HFFc6 (cell line): ENCODE measurements at places on chromosomes 4 and X. TPM values are rescaled to one million over a fixed set of nuclear protein-coding genes. Genes with fewer than 3 reads are reported as not detected.

LONRF3 gene
- total RNA-seq = not detected in 3 replicates

SULT1E1 gene
- not detected in 3 replicates for total RNA-seq

STBD1 gene
- 3.2 and 5.6 TPM in 2 replicates for total RNA-seq

UCHL1 gene
- 349 to 485 TPM (median 359 TPM) in 3 replicates for total RNA-seq

UGT2B15 gene
- not detected in 3 replicates for total RNA-seq

FGF5 gene
- 248 to 545 TPM (median 339 TPM) in 3 replicates for total RNA-seq

SATL1 gene
- not detected in 2 replicates for total RNA-seq

- DNase-seq = no peak
Observed at GRCh38 chr4:92304606-92305005, 840 bp downstream of the GRID2 start.

- no peak for DNase-seq
Observed at GRCh38 chrX:69995362-69996112, 54.2 kb downstream of the AWAT2 start.

GRCh38 chr4:92064574-92064973 lies 239.2 kb upstream of the GRID2 start:
- DNase-seq = no peak

- DNase-seq = no peak
Observed at GRCh38 chrX:42495139-42495538, 282.8 kb downstream of the PPP1R2C start.

DNA sequence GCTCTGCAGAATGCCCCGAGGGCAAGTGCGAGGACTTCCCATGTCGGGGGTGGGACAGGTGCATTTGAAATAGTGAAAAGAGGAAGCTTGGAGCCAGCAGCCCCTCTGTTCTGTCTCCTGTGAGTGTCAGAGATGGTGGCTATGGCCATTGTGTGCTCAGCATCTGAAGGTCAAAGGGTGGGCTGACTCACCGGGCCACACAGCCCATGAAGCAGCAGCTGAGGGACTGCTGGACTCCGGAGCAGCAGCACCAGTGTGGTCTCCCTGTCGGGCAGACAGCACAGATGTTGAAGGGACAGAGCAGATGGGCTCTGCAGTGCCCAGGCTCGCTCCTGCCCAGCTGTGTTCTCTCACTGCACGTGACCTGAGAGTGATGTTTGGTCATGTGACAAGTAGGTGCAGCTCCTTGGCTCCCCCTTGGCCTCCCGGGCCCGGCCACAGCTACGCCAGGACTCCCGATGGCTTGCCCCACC lies 53.5 kb downstream of the TBC1D14 start:
- no peak for DNase-seq

DNA sequence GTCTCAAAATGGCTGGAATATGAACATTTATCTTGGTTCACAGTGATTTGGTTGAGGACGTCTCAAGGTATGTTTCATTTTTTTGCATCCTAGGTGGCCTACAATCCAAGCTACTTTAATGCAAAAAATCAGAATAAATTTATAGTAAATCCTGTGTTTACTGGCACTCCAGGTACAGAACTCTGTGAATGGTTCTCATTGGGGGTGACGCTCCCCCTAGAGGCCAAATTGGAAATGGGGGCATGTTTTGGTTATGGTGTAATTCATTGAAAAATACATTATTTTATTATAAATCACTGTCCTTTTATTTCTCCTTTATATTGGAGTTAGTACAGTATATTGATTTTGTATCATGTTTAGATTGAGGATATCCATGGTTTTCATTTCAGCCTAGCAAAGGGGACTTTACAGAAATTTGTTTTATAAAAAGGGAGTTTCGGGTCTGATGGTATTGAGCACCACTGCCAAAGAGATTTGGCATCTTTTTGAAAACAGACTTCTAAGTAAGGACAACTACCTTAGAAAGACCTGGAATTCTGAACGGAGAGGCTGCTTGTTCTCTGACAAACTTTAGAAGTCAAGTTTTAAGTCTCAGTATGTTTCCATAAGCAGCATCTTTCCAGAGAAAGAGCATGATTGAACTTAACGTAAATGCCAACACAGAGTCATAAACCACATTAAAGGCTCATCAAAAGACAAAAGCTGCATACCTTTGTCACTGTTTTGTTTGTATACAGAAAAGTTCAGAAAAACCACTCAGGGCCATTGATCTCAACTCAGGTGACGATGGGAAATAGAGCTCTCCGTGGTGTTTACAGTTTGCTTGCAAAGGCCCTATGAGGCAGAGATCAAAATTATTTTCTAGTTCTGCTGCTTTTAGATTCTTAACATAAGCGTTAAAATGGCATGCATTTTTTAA lies 19.4 kb downstream of the MTM1 start:
- DNase-seq = no peak

DNA sequence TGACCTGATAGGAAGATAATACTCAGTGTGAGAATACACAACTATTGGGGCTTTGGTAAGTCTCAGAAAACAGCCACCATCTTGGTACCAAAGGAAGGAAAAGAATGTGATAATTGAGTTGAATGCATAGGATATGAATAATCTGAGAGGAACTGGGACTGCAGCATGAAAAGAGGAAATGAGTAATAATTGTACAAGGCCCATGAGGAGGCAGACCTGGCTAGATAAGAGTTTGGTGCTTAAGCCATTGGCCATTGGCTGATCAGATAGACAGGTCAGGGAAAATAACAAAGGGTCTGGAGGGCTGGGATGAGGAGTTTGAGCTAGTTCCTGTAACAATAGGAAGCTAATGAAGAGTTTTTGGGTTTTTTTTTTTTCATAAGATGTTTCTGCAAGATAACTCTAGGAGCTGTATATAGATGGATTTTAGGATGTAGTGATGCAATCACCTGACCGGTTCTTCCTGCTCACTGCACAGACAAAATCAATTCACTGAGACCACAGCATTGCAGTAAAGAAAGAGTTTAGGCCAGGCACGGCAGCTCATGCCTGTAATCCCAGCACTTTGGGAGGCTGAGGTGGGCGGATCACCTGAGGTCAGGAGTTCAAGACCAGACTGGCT lies 5.3 kb upstream of the TRMT2B start:
- DNase-seq = peak; percentile 58

- no peak for DNase-seq
Observed at GRCh38 chrX:39984191-39984956, 113.4 kb downstream of the BCOR start.

- DNase-seq = no peak
Observed at GRCh38 chrX:148270499-148270898, 229.9 kb upstream of the AFF2 start.

- DNase-seq = no peak
Observed at GRCh38 chr4:145525291-145525740, 43.7 kb downstream of the SMAD1 start.

DNA sequence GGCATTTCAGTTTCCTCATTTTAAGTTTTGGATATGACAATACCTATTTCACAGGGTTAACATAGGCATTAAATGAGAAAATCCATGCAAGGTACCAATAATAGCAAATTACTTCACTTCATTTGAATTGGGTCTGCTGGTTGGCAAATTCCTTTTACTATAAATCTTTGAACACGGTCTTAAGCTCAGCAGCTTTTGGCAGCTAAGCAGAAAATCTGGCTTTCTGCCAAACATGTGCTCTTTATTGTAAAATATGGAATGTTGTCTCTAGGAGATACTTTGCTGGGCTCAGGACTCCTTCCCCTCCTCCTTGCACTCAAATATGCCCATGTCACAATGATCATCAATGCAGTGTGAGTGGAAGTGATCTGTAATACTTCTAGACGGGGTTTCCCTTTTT lies 16.8 kb upstream of the DMP1 start:
- no peak for DNase-seq

- no peak for DNase-seq
Observed at GRCh38 chrX:14607446-14607985, 78.2 kb downstream of the GLRA2 start.

- peak; percentile 19 for DNase-seq
Observed at GRCh38 chr4:2800691-2801596, 8.1 kb downstream of the SH3BP2 start.

GRCh38 chr4:5128569-5128968 lies 77.3 kb downstream of the STK32B start:
- no peak for DNase-seq

- DNase-seq = no peak
Observed at GRCh38 chr4:11866391-11866790, 437.7 kb upstream of the HS3ST1 start.

DNA sequence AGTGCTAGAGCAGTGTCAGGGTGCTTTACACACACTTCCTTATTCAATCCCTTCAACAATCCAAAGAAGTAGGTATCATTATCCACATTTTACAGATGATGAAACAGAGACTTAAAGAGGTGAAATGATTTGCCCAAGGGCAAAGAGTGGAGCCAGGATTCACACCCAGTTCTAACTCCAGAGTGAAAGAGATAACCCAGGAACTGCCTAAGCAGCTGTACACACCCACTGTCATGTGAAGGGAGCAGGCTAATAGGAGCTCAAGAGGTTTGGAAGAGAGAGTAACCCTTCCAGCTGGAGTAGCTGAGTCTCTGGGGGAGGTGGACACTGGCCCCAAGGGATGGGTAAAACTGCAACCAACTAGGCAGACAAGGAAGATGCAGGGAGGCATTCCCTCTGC lies 92.5 kb downstream of the FBXL5 start:
- DNase-seq = no peak

DNA sequence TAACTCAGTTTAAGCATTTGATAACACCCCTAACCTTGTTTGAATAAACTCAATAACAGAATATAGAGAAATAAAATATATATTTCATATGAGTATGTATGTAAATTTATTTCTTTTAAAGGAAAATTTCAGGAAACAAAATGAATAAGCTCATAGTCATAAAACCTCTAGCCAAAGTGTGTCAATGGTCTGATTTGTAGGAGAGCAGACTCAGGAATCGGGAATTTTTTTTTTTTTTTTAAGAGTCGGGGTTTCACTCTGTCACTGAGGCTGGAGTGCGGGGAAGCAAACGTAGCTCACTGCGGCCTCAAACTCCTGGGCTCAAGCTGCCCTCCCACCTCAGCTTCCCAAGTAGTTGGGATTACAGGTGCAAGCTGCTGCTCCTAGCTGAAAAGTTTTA lies 2.4 kb downstream of the PKD2 start:
- no peak for DNase-seq

- no peak for DNase-seq
Observed at GRCh38 chr4:103773691-103774231, 54.0 kb upstream of the TACR3 start.

DNA sequence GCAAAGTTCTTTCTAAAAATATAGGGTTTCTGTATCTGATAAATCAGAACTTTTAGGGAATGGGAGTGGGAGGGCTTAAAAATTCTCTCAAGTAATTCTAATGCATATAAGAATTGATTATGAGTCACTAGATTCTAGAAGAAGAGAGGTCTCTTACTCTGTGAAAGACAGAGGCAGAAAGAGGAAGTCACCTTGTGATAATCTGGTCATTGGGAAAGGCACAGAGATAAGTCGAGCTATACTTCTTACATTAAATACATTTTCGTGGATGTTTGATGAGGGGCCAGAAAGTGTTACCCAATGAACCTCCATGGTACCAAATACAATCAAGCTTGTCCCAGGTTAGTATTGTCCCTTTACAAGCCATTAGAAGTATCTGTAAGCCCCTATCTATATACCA lies 134.4 kb downstream of the MAD2L1 start:
- DNase-seq = no peak

DNA sequence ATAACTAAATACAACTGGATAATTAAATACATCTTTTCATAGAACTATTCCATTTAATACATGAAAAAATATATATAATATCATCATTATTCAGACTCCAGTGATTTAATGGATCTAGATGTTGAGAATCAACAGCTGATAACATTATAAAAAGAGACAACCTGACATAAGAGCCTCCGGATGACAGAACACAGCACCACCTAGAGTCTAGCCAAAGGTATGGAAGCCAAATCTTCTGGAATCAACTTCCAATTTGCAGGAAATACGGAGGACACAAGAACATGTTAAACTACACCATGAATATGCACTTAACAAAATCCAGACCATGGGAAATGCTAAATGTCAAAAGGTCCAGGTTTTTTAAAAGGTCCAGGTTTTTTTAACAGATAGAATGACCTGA lies 55.0 kb downstream of the LRBA start:
- peak; percentile 11 for DNase-seq

DNA sequence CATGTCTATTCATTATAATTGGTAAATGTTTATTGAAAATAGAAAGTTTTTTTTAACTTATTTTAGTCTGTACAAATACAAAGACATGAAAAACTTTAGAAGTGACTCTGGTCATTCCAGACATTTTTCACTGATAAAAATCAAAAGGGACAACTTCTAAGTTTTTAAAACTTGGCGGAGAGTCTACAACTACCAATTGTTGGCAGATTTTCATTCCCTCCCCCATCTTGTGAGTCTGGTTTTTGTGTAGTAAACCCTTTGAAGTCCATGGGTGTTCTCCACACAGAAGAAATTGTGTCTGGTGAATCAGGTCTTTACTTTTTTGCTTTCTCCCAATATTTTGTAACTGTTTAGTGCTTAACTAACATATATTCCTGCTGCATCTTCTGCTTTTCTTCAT lies 336.5 kb downstream of the PDGFC start:
- no peak for DNase-seq

GRCh38 chrX:38891641-38892413 lies 90.6 kb downstream of the MID1IP1 start:
- peak; percentile 12 for DNase-seq

- DNase-seq = peak; percentile 6
Observed at GRCh38 chrX:2819345-2820135, 9.2 kb upstream of the GYG2 start.

- no peak for DNase-seq
Observed at GRCh38 chr4:163535657-163536056, 41.2 kb downstream of the TMA16 start.

GRCh38 chr4:132114885-132115284 lies 1034.2 kb upstream of the PCDH10 start:
- no peak for DNase-seq

DNA sequence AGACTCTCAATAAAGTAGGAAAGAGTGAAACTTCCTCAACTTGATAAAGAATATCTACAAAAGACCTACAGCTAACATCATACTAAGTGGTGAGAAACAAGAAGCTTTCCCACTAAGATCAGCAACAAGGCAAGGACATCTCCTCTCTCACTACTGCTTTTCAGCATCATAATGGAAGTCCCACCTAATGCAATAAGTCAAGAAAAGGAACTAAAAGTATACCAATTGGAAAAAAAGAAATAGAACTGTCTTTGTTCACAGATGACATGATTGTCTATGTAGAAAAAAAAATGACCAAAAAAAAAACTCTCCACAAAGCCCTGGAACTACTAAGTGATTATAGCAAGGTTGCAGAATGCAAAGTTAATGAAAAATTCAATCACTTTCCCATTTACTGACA lies 25.1 kb upstream of the SH3RF1 start:
- DNase-seq = no peak

- DNase-seq = no peak
Observed at GRCh38 chrX:119919835-119920585, 23.5 kb downstream of the NKAP start.

GRCh38 chr4:69878250-69878649 lies 18.3 kb upstream of the SULT1E1 start:
- DNase-seq = no peak

DNA sequence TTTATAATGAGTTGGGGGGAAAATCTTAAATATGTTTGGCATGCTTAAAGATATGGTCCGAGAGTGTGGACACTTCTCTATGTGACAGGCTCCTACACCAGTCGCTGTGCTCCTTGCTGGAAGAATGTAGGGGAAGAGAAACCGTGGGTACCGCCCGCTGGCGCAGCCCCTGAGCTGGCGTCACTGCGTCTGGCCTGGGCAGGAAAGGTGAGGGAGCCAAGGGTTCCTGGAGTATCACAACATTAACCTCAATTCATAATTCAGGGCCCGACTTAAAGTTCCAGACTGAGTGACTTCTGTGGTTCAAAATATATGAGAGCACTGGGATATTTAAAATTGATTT lies 95.1 kb downstream of the GATB start:
- no peak for DNase-seq
